Colonic mucosa (tissue), 4 donors: ENCODE measurements at places on chromosomes 2 and 18. TPM values are rescaled to one million over a fixed set of nuclear protein-coding genes. Genes with fewer than 3 reads are reported as not detected.

DNA sequence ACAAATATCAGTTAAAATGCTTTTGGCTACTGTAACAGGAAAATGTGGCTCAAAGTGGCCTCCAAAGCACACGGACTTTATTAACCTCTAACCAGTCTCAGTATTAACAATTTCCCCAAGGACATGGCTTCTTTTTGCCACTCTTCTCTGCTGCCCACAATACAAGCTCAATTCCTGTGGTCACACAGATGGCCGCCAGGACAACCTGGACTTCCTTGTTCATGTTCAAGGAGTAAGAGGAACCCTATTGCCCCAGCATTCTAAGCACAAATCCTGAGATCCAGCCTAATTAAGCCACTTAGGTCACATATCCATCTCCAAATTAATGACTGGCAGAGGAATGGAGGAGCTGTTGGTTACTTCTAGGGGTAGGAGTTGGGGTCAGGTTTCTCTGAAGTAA is 38.2 kb downstream of the AOX1 start:
- no peak for DNase-seq

DNA sequence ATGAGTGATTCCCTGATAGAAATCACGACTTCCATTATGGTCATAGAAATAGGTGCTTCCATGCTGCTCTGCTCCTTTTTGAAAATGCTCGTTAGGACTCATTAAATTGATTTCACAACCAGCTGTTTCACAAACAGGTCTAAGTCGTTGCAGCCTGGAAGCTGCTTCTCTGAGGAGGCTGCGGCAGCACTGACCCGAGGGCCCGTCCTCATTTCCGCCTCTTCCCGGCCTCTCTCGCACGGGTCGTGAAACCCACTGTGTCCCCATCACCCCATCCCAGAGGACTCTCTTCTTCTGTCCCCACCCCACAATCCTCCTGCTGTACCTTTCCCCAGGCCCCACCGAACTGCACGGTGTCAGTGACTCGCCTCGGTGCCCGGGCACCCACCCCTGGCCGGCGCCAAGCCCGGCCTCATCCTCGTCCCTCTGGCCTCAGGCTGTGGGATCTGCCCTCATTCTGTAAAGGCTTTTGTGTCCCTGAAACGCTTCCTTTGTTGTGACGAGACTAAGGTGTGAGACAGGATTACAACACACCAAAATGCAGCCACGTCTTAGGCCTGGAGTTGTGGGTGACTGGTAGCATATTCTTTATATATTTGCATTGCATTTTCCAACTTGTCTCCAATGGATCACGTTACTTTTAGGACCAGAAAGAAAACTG is 112.7 kb upstream of the CTDP1 start:
- DNase-seq: no peak

- DNase-seq: no peak
Observed at GRCh38 chr2:204357286-204357685, 188.0 kb upstream of the PARD3B start.

DNA sequence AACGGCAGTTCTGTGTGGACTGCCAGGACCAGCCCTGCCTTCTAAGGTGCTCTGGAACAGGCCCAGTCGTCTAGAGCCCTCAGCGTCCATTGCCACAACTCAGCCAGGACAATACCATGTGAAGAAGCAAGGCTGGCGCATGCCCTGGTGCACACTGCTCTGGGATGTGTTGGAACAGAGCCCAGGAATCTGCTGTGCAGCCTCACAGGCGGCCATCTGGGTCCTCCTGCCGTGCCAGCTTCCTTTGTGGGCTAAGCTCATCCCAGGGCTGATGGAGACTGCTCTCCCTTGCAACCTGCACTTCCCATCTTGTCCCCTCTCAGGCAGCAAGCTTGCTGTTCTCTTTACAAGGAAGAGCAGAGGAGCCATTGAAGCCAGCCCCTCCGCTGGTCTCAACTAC is 246.4 kb upstream of the PXDN start:
- no peak for DNase-seq

DNA sequence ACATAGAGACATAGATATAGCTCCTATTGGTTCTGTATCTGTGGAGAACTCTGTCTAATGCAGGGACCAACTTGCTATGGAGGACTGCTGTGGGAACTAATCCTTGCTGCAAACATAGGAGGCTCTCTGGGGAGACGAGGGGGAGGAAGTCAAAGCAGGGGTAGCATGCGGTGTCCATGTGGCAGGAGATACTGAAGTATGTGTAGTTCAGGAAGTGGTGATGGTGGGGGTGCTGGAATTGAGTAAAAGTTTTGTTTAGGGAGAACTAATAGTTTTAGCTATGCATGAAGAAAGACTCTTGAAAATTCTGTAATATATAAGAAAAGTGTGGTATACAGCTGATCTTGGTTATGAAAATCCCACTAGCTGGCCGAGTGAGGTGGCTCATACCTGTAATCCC is 62.0 kb downstream of the ANKRD44 start:
- DNase-seq: no peak

The SCN7A gene
- 6.7 TPM for total RNA-seq
